Activated effector memory CD4-positive, alpha-beta T cell treated with Interleukin-2 at 50 U/mL for 16 hours (primary cell): ENCODE measurements at places on chromosomes 6 and 20.

GRCh38 chr20:20712004-20712473 lies 405 bp downstream of the RALGAPA2 start:
- no peak for DNase-seq

GRCh38 chr6:80522576-80522975 lies 416.1 kb downstream of the BCKDHB start:
- DNase-seq: no peak

- no peak for DNase-seq
Observed at GRCh38 chr6:100678027-100678426, 203.1 kb downstream of the ASCC3 start.

DNA sequence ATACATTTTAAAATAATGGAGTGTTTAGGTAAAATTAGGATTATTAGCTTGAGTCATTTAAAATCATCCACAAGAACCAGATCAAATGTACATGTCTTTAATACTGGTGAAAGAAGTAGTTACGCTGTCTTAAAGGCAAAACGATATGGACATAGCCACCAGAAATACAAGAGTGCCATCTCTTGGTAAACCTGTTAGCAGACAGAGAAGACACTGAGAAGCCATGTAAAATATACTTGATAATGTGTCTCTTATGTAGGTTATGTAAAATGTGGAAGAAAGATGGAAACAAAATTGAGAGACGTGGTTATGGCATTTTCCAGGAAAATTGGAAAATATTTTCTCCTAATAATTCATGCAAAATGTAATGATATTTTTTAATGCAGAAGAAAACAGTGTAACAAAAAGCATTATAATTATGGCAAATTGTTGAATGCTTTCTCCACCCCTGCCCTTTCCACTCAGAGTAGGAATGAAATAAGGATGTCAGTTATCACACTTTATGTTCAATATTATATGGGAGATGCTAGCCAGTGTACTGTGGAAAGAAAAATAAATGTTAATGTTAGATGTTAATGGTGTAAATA lies 12.2 kb upstream of the SLC17A2 start:
- DNase-seq: no peak

GRCh38 chr20:37142708-37143107 lies 36.4 kb upstream of the RPN2 start:
- no peak for DNase-seq

GRCh38 chr6:164021589-164022250 lies 607.2 kb downstream of the QKI start:
- no peak for DNase-seq

DNA sequence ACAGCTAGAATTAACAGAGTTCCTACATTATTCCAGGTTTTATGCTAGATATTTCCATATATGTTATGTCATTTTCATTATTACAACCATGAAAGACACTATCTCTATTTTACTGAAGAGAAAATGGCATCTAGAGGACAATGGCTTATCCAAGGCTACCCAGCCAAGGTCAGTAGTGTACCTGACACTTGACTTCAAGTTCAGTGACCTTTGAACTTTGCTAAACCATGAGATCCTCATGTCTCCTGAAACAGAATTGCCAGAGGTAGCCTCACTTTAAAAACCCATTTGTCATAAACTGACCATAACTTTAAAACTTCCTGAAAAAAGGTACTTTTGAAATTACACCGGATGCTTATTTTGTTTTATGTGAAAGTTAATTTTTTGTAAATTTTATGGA lies 14.4 kb downstream of the NAPB start:
- no peak for DNase-seq

GRCh38 chr6:104632588-104632987 lies 227.1 kb downstream of the HACE1 start:
- no peak for DNase-seq

- DNase-seq: no peak
Observed at GRCh38 chr20:19141998-19142397, 70.4 kb upstream of the SLC24A3 start.

DNA sequence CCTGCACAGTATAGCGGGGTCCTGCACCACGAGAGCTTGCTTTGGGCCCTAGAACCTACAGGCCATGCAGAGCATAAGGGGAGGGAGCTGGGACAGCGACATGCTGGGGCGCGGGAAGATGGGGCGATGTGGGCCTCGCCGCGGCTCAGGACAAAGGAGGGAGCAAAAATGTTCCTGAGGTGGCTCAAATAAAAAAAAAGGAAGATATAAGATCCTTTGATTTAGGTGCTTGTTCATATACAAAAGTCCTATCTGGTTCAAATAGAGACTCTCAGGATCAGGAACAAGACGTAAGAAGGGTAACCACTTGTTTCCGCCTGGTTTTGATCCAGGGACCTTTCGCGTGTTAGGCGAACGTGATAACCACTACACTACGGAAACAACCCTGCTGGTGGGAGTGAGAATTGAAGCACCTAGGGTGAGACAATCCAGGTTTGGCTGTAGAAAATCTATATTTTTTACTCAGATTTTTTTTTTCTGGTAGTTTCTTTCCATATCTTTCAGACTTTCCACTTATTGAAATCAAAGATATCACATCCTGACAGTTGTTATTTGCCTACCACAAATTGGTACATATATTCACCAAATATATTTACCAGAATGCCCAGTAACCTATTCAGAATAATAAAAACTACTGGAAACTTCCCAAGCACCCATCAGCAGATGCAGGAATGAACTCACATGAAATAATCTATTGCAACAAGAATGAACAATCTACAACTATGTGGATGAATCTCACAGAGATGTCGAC lies 177.9 kb upstream of the ZNF184 start:
- no peak for DNase-seq
